Endothelial cell of umbilical vein (primary cell): ENCODE measurements at places on chromosomes 6 and 20. TPM values are rescaled to one million over a fixed set of nuclear protein-coding genes. Genes with fewer than 3 reads are reported as not detected.

The GPX5 gene
- total RNA-seq: not detected in 2 replicates

The CST5 gene
- total RNA-seq: not detected in 2 replicates

The PRDM13 gene
- total RNA-seq: not detected in 2 replicates

The KCNK5 gene
- not detected in 2 replicates for total RNA-seq

The SOX18 gene
- 175 and 211 TPM in 2 replicates for total RNA-seq

- peak; percentile 11 for DNase-seq
Measured at GRCh38 chr6:152605342-152605741, 31.8 kb downstream of the SYNE1 start.

- peak; percentile 17 for DNase-seq
Measured at GRCh38 chr6:124479991-124480430, 482.2 kb upstream of the RNF217 start.

DNA sequence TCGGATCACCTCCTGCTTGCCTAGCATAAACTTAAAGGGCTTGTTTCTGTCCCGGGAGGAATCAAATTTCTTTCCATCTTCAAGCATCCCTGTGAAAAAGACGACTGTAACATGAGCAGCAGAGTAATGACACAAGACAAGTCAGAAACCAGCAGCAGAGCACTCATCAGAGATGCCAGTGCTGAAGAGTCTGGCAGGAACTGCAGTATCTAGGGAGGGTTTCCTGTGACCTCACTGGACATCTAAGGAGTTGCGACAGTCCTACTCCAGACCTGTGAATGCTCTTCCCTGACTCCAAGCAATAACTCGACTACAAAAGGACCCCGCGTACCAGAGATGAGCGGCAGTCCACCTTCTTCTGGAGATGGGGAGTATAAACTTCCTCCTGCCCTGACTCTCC lies 17.3 kb downstream of the FKBP1A start:
- DNase-seq: peak; percentile 47

GRCh38 chr6:14549871-14550270 lies 432.3 kb downstream of the CD83 start:
- DNase-seq: no peak

- DNase-seq: no peak
Measured at GRCh38 chr6:105804424-105804823, 281.7 kb upstream of the PRDM1 start.

- no peak for DNase-seq
Measured at GRCh38 chr6:158039178-158039557, 57.5 kb downstream of the SYNJ2 start.

DNA sequence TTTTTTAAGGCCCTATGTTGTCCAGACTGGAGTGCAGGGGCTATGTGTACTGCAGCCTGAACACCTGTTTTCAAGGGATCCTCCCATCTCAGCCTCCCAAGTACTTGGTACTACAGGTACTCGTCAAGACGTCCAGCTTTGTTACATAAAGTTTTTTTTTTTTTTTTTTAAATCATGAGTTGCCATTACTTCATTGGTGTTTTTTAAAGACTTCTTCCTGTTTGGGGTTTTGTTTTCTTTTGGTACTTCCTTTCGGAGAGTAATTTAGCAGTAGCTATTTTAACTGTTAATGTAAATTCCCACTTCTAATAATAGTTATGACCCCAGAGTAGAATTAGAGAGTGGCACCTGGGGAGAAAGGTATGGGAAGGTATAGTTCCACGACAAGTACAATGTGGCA lies 10.5 kb downstream of the ZNFX1 start:
- DNase-seq: no peak

- DNase-seq: no peak
Measured at GRCh38 chr20:17943343-17943742, 25.3 kb downstream of the SNX5 start.

DNA sequence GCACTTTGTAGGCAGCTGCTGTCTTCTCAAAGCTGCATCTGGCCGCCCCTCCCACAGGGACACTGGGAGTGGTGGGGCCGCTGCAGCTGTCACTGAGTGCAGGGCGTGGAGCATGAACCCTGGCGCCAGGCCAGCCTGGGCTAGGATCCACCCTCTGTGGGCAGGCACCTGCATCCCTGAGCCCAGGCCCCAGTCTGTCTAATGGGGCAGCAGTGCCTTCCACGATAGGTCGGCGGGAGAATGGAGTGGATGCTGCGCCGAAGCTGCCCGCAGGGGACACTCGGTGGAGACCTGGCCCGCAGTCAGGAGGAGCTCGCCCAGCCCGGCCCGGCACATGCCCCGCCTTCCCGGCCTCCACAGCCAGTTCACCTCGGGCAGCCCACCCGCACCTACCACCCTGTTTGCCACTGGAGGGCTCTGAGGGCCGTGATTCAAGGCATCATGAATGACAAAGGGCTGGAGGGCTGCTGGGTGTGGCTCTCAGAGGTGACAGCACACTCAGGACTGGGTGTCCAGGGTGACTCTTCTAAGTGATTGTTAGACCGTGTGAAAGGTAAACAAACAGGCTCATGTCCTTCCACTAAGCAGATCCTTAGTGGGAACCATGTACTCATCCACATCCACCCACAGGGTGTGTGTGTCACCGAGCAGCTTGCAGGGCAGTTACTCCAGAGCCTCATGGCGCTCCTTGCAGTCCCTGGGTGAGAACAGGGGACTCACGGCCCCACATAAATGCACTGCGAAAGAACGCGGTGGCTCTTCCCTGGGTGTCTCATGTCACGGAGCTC lies 133.9 kb downstream of the AGPAT4 start:
- DNase-seq: no peak

DNA sequence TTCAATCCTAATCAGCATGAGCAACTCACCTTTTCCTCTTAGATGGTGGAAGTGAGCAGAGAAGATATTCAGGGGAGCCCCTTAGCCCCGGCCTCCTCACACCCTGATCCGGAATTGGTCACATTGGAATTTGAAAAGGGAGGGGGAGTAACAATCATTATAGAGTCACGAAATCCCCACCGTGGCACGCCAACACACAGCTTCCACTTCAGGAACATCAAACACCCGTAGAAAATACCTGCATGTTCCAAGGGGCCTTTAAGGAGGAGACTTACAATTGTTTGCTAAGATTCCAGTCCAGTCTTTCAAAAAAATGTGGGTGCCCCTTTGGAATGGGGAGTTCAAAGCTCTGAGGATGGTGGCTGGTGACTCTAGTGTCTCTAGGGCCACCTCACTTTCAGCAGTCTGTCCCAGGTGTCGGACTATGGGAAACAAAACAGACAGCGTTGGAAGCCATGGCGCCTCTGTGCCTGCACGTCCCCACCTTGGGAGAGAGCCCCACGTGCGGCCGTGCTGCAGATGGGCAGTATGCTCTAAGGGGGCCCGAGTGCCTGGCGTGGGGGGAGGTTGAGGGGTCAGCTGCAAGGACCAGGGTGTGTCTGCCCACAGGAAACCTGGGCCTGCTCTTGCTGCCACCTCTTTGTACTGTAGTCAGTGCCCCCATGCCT lies 2.4 kb downstream of the CD93 start:
- DNase-seq: peak; percentile 54

GRCh38 chr6:75204217-75204958 lies 1.5 kb downstream of the COL12A1 start:
- peak; percentile 90 for DNase-seq

GRCh38 chr20:15603506-15603905 lies 969.7 kb downstream of the KIF16B start:
- DNase-seq: no peak

DNA sequence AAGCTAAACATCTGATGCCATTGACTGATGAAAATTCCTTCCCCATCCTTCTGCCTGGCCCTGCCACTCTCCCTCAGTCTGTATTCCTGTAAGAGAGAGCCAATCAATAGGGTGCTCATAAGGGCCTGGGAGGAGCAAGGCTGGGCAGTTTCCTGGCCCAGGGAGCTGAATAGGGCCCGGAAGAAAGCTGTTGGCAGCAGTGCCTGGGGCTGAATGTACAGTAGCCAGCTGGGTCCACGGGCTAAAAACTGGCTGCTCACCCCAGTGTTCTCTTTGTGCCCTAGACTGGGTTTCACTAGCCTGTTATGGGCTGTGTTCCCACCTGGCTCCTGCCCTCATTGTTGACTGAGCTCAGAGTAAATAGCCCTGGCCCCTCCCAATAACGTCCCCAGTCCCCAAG lies 1.7 kb upstream of the WFDC2 start:
- DNase-seq: no peak
